NCI-H510A (cell line): ENCODE measurements at places on chromosomes 3 and 15.

GRCh38 chr3:152474585-152474984 lies 205.9 kb downstream of the MBNL1 start:
- no peak for DNase-seq

DNA sequence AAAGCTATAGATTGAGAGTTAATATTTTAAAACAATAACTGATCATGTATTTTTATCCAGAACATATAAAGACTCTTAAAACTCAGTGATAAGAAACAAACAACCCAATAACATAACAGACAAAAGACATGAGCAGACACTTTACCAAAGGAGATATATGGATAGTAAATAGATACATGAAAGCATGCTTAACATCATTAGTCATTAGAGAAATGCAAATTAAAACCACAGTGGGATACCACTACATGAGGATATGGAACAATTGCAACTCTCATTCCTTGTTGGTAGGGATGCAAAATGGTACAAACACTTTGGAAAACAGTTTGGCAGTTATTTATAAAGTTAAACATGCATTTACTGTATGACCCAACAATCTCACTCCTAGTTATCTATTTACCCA lies 95.0 kb downstream of the IQCH start:
- DNase-seq = no peak

GRCh38 chr3:32208447-32208846 lies 30.0 kb upstream of the CMTM8 start:
- no peak for DNase-seq

DNA sequence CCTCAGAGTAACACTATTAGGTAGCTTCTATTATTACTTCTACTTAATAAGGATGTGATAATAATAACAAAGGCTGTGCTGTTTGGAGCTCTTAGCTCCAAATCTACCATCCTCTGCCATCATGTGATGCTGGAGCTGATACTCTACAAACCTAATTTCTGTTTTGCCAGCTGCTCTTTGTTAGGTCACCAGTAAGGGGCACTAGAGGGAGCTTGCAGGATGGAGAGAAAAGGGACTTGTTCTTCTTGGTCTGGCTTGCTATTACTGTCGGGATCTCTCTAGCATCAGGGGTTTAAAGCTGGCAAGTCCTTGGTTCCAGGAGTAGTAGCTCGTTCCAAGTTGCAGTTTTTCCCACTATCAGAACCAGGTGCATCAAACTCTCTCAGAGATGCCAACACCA lies 194.9 kb upstream of the KBTBD8 start:
- DNase-seq = no peak

DNA sequence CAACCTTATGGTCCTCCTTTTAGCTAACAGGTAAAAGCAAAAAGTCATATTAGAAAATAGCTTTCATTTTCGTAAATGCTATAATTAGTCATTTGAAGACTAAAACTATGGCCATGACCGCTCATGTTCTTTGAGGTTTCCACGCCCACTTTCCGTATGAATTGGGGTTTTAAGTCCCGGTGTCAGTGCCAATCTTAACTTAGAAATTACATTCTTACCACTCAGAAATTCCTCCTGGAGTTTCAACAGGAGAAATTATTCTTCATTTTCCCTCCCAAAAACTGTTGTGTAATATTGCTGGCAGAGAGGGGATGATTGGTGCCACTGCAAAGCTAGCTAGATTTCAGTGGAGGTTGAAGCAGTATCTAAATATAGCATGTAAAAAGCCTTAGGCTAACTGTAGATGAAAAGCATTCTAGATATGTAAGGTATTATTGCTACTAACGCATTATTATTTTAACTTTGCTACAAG lies 71.0 kb upstream of the MDFIC2 start:
- DNase-seq = no peak

DNA sequence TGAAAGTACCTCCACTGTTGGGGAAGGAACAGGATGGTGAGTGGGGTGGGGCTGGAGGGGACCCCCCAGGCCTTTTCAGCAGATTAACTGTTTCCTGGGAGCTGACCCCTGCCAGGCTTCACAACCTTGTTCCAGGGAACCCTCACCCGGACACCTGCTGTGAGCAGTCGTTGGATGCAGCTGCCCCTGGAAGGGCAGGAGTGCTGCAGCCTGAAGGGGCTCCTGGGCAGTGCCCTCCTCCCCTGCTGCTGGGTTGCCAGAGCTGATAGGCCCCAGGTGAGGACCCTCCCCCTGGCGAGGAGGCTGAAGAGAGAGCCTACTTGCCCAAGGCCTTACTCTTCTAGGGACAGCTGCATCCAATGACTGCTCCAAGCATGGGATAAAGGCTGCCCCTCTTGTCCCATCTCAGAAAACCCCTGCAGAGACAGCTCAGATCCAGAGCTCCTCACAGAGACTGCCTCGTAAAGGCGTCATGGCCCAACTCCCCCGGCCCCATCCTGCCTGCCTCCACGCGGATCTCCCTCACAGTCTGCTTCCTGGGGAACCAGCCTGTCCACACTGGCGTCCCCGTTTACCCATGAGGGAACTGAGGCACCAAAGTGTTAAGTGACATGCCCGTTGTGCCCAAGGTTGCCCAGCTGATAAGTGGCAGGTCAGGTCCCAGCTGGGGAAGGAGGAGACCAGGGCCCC lies 193.4 kb upstream of the LINGO1 start:
- no peak for DNase-seq

DNA sequence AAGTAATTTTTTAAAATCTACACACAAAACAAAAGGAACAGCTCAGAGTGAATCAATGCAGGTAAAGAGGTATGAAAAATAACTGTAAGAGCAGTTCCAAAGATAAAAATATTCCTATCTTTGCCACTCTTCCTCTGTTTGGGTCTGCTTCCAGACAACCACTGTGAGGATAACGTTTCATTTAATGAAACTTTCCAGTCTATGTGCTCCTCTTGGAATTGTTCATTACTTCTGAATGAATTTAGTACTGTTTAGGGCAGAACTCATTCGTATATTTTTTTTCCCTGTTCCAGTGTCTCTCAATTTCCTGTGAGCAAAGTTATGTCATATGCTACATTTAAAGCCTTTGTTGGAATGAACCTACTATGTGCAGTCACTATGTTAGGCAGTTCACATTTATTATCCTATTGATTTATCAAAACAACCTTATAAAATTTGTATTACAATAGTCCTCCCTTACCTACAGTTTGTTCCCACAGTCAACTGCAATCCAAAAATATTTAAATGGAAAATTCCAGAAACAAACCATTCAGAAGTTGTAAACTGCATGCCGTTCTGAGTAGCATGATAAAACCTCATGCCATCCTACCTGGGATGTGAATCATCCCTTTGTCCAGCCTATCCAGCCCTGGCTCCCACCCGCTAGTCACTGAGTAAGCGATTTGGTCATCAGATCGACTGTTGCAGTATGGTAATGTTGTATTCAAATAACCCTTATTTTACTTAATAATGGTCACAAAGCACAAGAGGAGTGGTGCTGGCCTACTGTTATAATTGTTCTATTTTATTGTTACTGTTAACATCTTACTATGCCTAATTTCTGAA lies 98.1 kb downstream of the TMCC1 start:
- no peak for DNase-seq

DNA sequence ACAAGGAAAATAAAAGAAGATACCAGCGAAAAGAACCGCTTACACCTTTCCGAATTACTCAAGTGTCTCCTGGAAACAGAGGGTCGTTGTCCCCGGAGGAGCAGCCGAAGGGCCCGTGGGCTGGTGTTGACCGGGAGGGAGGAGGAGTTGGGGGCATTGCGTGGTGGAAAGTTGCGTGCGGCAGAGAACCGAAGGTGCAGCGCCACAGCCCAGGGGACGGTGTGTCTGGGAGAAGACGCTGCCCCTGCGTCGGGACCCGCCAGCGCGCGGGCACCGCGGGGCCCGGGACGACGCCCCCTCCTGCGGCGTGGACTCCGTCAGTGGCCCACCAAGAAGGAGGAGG lies 325 bp downstream of the ALCAM start:
- no peak for DNase-seq

- no peak for DNase-seq
These were observed 170.9 kb downstream of the AKAP13 start for GRCh38 chr15:85551221-85551832.

DNA sequence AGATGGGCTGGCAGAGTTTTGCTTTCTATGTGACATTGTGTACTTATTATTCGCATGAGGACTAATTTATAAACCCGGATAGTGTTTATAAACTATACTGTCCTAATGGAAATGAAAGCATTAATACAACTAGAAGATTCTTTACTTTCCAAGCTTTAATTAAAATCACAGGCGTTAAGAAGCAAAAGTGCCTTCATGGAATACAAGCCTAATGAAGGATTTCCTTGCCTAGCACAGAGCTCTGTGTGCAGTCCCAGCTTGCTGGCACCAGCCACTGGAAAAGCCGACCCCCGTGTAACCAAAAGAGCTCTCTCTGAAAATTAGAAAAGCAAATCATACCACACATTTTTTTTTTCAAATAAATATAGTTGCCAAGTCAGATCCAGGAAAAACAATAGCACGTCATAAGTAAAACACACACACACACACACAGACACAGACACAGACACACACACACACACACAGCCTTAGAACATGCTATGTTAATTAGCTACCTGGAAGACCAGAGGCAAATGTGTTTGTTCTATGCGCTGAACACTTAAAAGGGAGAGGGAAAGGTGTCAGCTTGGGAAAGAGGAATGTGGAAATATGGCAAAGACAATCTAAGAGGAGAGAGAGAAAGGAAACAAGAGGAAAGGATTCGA lies 1084.2 kb downstream of the TUSC7 start:
- no peak for DNase-seq

DNA sequence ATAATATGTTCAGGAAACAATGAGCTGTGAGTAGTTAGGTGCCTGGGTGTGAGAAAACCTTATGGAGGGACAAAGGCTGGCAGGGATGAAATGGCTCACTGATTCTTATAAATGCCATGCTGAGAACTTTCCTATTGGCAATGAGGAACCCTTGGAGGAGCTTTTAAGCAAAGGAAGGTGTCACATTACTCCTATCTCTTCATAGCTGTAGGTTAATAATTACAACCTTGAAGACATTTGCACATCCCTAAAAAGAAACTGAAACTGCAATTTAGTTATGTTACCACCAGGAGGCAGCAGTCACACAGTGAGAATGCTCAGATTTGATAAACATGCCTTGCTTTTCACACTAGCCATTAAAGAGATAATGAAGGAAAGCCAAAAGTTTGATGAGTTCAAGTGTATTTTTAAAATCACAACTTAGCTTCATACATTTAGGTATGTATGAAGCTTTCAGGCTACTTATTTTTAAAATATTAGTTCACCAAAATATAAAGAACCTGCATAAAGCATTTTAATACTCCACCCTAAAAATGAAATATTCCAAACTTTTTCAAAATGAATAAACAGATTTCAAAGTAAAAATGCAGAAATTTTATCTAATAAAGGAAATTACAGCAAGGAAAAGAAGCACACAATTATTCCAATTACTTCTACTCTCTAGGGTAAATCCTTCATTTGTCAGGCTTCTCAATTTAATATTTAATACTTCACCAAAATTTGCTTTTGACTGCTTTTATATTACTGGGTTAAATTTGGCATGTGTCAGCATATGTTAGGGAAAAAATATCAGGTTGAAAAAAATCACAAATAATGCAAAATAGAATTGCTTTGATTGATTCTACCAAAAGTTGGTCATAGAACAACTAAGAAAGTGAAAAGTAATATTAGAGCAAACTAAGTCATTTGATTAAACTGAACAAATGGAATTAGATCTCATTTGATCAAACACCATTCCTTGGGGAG lies 136.9 kb upstream of the SLC2A2 start:
- DNase-seq = no peak

DNA sequence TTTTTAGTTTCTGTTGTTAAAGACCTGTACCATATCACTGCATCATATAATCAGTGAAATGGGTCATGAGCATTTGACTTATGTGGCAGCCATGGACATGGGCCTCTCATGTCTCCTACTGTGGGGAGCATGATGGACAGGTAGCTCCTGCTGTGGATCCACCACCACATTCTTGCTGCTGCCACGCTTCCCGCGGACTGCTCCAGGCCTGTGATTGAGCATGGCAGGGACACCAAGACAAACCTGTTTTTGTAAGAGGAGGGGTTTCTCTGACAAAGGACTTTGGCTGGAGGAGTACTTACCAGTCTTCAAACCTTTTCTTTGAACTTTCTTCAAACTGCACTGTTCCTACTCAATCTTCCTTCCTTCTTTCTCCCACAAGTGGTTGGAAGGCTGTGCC lies 17.9 kb upstream of the P2RY14 start:
- no peak for DNase-seq

GRCh38 chr3:122351612-122352011 lies 26.6 kb downstream of the CSTA start:
- DNase-seq = no peak

- no peak for DNase-seq
These were observed 16.9 kb upstream of the LRRC31 start for GRCh38 chr3:169886671-169887070.
